ENCODE measurements at places on chromosomes 6 and 20.

- DNase-seq = no peak
These were observed 59.7 kb upstream of the PHACTR1 start for GRCh38 chr6:12656906-12657305.

GRCh38 chr20:57618091-57618763 is 2.0 kb downstream of the ZBP1 start:
- DNase-seq = no peak

- no peak for DNase-seq
These were observed 31.4 kb upstream of the BACH2 start for GRCh38 chr6:90328004-90328403.

- no peak for DNase-seq
These were observed 140.4 kb downstream of the C6orf58 start for GRCh38 chr6:127717384-127717783.

- DNase-seq = no peak
These were observed 50.8 kb downstream of the PREX1 start for GRCh38 chr20:48777005-48777404.

- DNase-seq = no peak
These were observed 785 bp upstream of the THBD start for GRCh38 chr20:23050076-23050838.

DNA sequence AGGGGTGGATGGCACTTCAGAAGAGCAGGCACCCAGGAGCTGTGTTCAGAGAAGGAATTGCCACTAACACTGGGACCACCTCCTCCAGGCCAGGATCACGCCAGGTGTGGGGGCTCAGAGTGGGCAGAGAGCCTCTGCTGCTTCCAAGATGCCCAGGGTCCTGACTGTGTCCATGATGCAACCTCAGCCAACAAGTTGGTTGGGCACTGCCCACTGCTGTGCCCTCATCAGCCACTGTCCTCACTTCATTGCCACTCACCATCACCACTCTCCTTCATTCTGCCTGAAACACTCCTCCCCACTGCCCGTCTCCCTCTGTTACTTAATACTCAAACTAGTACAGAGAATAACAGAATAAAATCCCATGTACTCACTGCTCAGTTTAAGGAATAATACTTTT is 16.5 kb upstream of the TCF15 start:
- DNase-seq = no peak

DNA sequence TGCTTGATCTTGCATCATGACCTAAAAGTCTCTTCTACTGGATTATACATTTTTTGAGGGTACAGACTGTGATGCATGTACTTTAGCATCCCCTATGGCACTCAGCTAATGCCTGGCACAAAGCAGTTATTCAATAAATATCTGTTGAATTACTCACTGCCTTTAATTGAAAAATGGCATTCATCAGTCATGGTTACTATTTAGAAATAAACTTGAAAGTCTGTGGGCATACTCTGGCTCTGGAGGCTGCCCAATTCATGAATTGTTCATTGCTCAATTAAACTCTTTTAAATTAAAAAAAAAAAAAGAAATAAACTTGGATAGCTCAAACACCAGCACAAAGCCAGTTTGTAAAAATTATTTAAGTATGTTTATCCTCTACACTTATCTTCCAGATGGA is 40.0 kb downstream of the HEBP2 start:
- no peak for DNase-seq

DNA sequence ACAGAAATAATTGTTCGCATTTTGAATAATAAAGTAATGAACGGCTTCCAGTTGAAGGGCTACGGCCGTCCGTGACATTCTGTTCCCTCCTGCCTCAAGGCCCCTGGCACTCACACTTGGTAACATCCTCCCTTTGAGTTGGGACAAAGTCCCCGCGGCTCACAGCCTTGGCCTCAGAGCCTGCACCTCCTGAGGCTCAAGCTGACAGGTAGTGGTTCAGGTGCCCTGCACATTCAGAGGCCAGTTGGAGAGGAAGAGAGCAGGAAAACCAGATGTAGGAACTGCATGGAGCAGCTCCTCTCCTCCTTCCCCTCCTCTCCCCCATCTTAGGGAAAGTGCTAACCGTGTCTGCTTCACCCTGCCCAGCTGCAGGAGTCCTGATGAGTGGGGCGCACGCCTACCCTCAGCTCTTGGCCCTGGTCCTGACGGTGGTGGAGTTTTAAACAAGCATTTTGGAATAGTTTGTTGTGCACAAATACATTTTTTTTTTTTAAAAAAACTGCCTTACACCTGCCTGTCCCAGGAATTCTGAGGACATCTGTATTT is 393.1 kb downstream of the SMOC2 start:
- no peak for DNase-seq

- DNase-seq = no peak
These were observed 12.3 kb downstream of the FAM50B start for GRCh38 chr6:3861424-3861823.

DNA sequence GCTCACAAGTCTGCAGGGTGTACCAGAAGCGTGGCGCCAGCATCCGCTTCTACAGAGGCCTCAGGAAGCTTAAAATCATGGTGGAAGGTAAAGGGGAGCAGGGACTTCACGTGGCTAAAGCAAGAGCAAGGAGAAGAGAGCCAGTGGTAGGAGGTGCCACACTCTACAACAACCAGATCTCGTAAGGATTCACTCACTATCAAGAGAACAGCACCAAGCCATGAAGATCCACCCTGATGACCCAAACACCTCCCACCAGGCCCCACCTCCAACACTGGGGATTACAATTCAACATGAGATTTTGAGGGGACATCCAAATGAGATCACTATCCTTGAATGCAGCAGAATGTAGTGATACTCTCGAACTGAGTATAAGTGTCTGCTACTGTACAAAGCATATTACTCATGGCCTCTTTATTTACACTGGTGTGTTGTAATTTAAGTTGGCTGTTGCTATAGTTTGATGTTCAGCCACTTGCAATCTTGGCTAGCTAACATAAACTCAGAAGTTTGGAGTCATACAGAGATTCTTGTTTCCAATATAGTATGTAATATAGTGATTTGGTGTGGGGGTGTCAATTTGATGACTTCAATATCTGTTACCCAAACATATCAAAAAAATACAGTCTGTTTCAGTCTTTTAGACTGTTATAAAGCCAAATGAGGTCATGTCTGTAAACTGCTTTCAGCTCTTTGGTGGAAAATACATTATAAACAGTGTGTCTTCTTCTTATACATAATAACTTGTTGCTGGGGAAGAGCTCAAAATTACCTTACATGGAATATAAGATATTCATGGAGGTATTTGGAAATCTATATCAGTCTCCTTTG is 39.4 kb upstream of the MYLIP start:
- no peak for DNase-seq

- no peak for DNase-seq
These were observed 48.3 kb downstream of the PPP1R16B start for GRCh38 chr20:38853759-38854158.

DNA sequence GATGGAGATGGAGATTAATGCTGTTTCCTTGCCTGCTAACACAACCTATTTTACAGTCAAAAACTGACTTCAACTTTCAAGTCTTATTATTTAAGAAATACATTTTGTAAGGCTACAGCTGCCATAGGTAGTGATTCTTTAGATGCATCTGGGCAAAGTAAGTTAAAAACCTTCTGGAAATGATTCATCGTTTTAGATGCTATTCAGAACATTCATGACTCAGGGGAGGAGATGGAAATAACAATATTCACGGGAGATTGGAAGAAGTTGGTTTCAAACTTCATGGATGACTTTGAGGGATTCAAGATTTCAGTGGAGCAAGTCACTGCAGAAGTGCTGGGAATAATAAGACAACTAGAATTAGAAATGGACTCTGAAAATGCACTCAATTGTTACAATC is 174.9 kb upstream of the GGTLC1 start:
- DNase-seq = no peak

DNA sequence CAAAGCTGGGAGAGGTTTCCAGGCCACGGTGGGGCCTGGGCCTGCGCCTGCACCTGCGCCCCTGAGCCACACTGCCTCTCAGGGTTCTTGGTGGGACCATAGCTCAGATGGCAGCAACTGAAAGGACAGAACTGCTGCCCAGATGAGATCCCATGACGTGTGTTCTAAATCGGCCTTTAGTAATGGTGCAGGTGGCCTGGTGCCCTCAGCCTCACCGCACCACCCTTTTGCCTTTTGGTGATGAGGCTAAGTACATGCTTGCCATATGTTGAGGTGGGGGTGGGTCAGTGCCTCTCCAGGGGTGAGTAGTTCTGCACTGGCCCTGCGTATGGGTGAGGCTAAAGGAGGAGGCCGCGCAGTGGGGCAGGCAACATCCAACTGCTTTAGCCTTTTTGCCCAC is 7.4 kb downstream of the PSMG4 start:
- DNase-seq = no peak

GRCh38 chr6:41451515-41452163 is 94.5 kb upstream of the FOXP4 start:
- no peak for DNase-seq

GRCh38 chr6:128271011-128271410 is 249.4 kb downstream of the PTPRK start:
- no peak for DNase-seq

DNA sequence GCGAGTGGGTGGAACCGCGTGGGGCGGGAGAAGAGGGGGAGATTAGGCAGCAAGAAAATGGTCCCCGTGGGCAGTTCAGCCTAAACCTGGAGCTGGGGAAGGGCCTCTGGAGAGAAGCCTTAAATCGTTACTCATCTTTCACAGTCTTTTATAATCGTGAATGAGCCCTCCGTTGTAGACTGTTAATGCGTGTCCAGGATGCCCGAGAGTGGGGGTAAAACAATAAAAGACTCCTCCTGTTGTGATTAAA is 11.0 kb upstream of the ELOVL5 start:
- no peak for DNase-seq

DNA sequence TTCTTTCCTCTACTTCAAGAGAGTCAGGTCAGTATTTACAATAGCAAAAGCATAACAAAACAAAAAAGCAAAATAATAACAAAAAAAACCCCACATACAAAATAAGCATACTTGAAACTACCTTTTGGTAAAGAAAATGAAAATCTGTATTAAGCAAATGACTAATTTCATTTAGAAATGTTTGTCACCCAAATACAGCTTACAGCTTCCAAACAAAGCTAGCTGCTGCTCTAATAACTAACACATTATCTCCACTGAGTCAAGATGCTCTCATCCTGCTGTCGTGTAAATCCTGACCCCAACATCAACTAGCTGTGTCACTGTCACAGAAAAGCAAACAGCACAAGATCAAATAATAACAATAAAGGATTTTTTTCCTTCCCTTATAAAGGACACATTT is 21.7 kb downstream of the MAP7 start:
- no peak for DNase-seq

- no peak for DNase-seq
These were observed 3.3 kb downstream of the CST11 start for GRCh38 chr20:23449421-23449820.

DNA sequence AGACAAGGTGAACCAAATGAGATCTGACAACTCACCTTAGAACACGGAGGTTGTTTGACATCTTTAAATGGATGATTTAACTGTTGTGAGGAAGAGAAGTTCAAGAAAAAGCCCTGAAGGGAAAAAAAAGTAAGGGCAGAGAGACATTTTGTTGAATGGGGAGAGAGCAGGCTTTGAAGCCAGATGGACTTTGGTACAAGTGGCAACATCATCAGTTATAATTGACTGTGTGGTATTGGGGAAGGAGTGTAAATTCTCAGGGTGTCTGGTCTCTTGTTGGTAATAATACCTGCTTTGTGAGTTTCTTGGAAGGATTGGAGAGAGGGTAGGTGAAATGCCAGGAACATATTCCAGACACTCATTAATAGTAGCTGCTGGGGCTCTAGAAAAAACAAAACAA is 21.6 kb downstream of the OGFRL1 start:
- no peak for DNase-seq

DNA sequence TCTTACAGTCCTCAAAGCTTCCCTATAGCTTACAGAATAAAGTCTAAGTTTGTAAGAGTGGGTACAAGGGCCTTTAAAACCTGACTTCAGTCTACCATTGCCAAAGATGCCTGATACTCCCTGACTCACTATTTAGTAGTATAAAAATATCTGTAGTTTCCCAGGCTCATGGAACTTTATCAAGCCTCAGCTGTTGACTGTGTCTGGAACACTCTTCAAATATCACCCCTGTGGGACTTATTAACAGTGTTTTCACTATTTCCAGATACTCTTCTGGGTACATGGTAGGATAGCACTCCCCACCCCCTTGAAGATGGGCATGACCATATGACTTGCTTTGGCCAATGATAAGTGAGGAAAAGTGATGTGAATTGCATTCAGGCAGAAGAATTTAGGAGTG is 105.3 kb upstream of the TENT5A start:
- no peak for DNase-seq

DNA sequence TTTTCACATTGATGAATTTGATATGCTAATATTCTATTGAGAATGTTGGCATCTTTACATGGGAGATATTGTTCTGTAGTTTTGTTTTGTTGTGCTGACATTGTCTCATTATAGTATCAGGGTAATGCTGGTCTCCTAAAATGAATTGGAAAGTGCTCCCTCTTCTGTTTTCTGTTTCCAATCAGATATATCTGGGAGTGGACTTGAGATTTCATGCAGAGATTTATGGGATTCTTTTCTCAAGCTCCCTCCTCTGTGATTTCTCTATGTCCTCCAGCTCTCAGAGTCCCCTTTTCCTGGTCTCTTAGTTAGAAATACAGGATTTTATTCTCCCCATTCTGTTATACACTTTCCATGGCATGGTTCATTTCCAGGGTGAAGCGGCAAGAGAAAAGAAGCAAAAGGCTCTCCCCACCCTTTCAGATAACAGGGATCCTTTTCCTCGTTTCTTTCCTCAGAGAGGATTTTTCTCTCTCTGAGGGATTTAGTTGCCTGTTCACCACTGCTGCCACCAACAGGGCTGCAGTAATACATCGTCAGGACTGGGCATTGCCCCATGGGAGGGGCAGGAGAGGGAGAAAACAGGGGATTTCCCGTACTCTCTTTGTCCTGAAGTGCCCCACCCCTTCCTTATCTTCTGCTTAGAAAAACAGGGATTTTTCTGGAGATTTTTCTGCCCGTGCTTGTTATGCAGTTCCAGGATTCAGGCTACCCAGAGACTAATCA is 59.3 kb upstream of the STMND1 start:
- no peak for DNase-seq

- no peak for DNase-seq
These were observed 866 bp upstream of the MYO6 start for GRCh38 chr6:75748003-75748742.

All from caudate nucleus (tissue), 63 donors.